NCI-H510A (cell line): ENCODE measurements at places on chromosomes 2 and 18.

DNA sequence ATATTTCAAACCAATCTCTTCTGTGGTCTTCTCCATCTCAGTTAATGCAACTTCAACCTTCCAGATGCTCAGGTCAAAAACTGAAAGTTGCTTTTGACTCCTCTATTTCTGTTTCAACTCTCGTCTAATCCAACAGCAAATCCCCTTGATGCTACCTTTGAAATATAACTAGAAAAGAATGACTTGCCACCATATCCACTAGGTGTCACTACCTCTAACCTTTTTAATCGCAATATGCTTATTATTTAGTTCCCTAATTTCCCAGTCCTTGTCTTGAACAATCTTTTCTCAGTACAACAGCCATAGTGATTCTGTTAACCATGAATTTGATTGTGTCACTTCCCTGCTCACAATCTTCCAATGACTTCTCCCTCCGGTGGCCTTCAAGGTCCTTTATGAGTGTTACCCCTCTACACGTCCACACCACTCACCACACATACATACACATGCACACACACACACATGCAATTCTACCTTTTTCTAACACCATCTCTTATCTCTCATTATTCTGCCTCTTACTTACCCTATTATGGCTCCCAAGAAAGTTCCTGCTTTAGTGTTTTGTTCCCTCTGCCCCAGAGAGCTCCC lies 245.5 kb upstream of the KCNJ3 start:
- DNase-seq: no peak

DNA sequence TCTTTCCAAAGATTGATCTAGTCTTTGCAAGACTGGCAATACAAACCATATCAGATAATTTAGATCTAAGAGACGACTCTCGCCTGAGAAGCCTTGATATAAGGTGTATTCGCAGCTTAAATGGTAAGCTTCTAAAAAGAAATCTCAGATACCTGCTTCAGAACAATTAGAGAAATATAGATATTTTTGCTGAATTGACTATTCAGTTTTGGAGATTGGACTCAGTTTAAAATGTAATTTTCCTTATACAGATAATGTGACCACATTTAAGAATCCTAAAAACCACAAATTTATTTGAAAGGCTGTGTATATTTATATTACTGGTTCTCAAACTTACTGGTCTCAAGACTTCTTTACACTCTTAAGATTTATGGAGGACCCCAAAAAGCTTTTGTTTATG lies 15.4 kb downstream of the PAPOLG start:
- DNase-seq: no peak

- DNase-seq: no peak
Measured at GRCh38 chr2:110773401-110773921, 41.1 kb downstream of the ACOXL start.

DNA sequence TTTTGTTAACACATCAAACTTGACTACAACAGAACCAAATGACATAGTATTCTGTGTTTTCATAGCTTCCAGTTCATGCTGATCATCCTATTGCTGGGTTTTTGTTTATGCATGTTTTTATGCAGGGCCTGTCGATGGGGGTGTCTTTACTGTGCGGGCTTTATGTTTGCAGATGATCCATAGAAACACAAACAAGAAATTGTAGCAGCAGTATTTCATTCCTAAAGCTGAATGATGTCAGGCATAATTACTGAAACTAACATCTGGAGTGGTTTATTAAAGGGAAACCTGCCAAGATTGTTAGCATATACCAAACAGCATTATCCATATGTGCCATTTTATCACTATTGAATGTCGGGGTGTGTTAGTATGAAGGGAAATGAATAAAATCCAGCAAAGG lies 129.7 kb downstream of the PTPRM start:
- no peak for DNase-seq

DNA sequence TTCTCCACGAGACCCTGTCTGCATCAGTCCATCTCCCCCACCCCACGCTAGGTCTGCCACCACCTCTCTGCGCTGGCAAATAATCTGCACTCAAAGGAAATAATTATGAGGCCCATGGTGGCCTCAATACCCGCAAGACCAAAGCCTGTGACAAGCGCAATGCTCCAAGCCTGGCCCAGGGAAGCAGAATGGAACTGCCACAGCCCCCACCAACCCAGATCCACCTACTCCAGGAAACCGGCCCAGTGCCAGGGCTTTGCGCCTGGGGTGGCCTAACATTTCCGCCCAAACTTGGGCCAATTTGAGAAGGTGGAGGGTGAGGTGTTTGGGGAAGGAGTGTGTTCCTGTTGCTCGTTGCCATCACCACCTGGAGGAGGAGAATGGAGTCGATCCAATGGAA lies 26.0 kb upstream of the ATOH8 start:
- DNase-seq: no peak

DNA sequence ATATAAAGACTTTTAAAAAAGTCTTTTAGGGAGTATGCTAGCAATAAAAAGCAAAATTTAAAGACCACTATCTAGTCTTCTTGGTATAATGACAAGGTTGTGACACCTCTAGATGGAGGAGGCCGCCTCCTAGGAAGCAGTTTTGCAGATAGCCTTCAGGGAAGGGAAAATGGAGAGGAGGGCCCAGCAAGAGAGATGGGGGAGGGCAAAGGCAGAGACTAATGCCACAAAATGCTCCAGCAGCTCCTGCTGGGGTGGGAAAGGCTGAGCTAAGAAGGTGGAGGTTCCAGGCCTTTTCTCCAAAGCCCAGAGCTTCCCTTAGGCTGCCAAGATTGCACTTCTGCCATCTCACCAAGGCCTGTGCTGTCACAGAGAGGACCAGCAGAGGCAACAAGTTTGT lies 153.9 kb upstream of the THSD7B start:
- DNase-seq: no peak

DNA sequence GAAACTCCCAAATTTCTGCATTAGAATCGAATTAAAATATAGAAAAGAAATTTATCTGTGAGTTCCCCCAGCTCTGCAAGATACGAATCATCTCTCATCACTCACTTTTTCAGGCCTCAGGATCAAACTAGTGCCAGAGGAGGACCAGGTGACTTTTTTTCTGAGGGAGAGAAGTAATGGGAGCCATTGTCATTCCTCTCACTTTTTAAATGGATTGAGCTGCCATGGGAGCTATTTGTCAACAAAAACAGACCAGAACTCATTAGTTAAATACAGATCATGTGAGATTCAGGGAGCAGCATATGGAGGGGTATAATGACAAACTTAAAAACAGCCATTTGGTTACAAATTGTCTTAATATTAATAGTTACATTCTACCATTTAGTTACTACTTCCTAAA lies 594.4 kb downstream of the DPP10 start:
- DNase-seq: no peak
